ENCODE measurements at places on chromosomes 3 and 15.

DNA sequence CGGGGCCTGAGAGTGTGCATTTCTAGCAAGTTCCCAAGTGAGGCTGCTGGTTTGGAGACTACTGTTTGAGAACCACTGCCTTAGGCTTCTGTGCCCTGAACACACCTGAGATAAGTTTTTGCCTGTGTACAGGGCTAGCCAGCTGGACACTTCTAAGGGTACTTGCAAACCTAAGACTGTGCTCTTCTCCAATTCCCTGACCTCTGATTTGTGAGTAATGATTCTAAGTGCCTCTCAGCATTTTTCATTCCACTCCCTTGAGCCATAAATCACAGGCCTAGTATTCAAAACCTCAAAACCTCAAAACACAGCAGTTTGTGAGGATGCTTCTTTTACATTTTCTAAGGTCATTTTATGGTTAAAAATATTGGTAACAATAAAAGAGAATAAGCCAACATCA lies 148.4 kb downstream of the CHST2 start:
- peak; percentile 22 for DNase-seq

GRCh38 chr15:35724626-35725025 lies 178.7 kb upstream of the DPH6 start:
- no peak for DNase-seq

- peak; percentile 63 for DNase-seq
These were observed 2.2 kb upstream of the UCN2 start for GRCh38 chr3:48565591-48566400.

- peak; percentile 79 for DNase-seq
These were observed 66.7 kb downstream of the SLC6A1 start for GRCh38 chr3:11059090-11059798.

DNA sequence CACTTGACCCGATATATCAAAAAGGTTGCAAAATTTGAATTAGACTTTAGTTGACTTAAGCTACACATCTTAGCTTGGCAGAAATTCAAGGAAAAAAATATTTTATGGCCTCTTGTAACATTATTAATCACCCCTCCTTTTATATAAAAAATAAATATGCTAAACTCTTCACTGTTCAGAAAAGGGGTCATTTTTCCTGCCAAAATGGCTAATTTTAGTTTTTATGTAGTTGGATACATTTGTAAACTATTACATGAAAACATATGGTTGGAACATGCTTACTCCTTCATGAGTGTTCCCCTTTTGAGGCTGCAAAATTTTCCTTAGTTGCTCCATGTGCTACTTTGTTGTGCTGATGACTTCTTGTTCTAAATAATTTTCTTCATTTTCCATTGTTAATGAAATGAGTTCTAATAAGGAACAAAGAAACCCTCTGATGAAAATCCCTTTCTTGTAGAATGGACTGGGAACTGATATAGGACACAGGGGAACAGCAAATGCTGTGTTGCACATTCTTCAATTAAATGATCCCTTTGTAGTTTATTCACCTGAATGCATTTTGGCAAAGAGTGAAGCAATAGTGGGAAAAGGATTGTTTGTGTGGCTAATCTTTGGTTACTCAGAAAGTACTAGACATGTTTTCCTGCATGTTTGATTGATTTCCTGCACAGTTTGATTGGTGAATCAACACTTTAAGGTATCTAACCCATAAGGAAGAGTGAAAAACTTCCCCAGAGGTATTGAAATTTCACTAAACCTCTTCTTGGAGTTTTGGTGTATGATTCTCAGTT lies 349.3 kb downstream of the TIGIT start:
- DNase-seq, result no peak

- no peak for DNase-seq
These were observed 151.0 kb downstream of the CD47 start for GRCh38 chr3:107939691-107940442.

DNA sequence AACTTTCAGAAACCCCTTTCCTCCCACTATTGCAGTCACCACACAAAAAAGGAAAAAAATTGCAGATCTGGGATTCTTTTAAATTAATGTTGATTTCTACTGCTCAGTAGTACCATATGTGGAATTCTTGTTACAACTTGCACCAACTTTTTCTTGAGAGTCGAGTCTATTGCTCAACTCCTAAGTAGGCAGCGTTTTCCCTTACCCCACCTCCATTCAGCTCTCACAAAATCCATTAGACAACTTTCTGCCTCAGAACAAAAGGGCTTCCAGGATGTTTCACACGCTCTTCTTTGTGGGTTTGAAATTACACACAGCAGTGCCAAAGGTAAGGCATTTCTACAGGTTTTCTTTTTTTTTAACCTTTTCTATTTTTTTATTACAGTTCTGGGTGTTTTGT lies 179.5 kb downstream of the ANXA2 start:
- DNase-seq, result no peak

GRCh38 chr3:9691636-9692035 lies 12.0 kb upstream of the CPNE9 start:
- no peak for DNase-seq

GRCh38 chr15:63339006-63339766 lies 42.5 kb downstream of the CA12 start:
- DNase-seq, result no peak

GRCh38 chr3:156044634-156044975 lies 75.8 kb upstream of the KCNAB1 start:
- no peak for DNase-seq

GRCh38 chr15:82300883-82301282 lies 38.3 kb downstream of the SAXO2 start:
- DNase-seq, result no peak

DNA sequence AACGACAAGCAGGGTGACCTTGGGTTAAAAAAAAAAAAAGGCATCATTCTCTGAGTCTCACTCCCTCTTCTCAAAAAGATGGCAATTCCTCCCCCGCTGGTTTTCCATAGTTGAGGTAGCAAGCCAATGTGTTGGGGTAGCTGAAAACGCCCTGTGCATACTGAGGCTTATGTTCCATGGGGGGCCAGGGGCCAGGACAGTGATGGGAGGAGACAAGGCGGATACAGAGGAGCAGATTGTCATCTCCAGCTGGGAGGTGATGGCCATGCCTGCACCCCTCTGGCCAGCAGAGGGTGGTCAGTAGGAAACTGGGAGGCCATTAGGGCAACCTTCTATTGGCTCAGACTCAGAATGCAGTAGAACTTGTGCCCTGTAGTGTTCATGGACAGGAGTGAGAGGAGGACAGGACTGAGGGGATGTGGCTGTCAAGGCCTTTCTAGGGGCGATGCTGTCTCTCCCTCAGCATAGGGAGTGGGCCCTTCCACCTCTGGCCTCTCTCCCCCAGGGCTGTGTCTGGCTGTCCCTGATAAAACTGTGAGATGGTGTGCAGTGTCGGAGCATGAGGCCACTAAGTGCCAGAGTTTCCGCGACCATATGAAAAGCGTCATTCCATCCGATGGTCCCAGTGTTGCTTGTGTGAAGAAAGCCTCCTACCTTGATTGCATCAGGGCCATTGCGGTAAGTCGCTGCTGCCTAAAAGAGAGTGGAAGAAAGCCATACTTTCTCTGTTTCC lies 1.9 kb downstream of the TF start:
- no peak for DNase-seq
